ENCODE measurements at places on chromosomes 12 and 14.

DNA sequence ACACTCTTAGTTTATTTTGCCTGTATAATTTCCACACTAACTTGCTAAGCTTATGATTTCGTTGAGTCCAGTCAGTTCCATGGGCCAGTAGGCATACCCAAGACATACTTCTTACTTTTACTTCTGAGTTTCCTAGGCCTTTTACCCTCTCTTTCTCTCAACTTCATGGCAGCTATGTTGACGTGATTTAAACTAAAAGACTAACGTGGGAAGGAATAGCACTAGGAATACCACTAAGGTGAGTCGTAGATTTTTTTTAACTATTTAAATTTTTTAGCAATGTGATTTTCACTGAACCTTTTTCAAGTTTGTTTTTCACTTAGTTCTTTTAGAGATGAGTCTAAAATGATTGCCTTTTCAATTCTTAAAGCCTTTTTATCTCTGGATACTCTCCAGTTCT is 793.5 kb upstream of the NOVA1 start:
- no peaks in the 10 kb centered on the region for H3K27me3 ChIP-seq
- H3K36me3 ChIP-seq: no peaks in the 10 kb centered on the region
- DNase-seq: no peak
- H3K4me3 ChIP-seq: no peak overlapping the region
- no peak overlapping the region for H3K27ac ChIP-seq

DNA sequence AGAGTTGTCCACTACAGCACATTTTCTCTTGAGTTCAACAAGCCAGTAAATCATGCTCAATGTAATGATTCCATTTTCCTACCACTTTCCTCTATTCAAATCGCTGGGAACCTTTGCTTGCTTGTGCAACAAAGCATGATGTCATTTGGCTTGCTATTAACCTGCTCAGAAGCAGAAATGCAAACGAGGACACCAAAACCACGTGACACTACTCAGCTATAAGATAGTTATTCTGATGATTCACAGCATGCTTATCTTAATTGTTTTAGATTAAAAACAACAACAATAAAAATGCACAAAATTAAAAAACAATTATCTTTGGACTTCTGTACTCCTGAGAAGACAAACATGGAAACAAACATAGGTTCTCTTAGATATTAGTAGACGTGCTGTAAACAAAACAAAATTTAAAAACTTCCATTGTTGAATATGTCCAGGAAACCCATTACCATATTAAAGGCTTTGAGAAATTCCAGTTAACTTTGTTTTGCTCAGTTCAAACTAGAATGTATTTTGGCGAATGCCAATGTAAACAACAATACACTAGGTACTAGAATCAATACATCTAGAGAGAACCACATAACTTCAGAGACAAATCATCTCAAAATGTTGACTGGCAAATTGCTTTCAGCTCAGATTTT is 77.5 kb upstream of the KRAS start:
- H3K36me3 ChIP-seq: no peaks in the 10 kb centered on the region
- H3K27me3 ChIP-seq: no peaks in the 10 kb centered on the region
- peaks cover 21% of the 10 kb centered on the region for H3K4me1 ChIP-seq
- no peak overlapping the region for H3K27ac ChIP-seq
- DNase-seq: no peak

DNA sequence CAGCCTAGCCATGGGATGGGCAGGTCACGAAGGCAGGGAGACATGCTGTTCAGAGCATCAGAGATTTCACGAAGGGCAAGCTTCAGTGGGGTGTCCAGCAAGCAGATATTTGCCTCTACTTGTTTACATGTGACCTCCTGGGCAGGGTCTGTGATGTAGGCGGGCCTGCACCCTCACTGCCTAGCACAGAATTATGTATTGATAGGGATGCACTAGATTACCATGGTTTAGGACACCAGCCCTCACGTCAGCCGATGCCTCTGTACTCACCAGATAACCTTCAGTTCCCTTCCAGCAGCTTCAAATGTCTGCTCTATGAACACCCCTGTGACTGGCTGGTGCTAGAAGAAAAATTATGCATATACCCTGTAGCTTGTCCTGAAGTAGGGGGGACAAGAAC is 5.1 kb upstream of the EIF5 start:
- H3K4me1 ChIP-seq: peaks cover 11% of the 10 kb centered on the region
- no peak for DNase-seq
- H3K27me3 ChIP-seq: no peaks in the 10 kb centered on the region
- no peak overlapping the region for H3K27ac ChIP-seq

GRCh38 chr12:50545786-50546185 is 41.0 kb downstream of the DIP2B start:
- no peaks in the 10 kb centered on the region for H3K36me3 ChIP-seq
- H3K4me1 ChIP-seq: peaks cover 10% of the 10 kb centered on the region
- no peaks in the 10 kb centered on the region for H3K27me3 ChIP-seq
- no peak overlapping the region for H3K4me3 ChIP-seq
- DNase-seq: no peak
- H3K27ac ChIP-seq: no peak overlapping the region

- H3K27me3 ChIP-seq: no peaks in the 10 kb centered on the region
- no peaks in the 10 kb centered on the region for H3K36me3 ChIP-seq
- H3K27ac ChIP-seq: no peak overlapping the region
- H3K4me1 ChIP-seq: no peaks in the 10 kb centered on the region
- H3K4me3 ChIP-seq: no peak overlapping the region
Observed at GRCh38 chr14:103343164-103343879, 9.3 kb downstream of the EIF5 start.

DNA sequence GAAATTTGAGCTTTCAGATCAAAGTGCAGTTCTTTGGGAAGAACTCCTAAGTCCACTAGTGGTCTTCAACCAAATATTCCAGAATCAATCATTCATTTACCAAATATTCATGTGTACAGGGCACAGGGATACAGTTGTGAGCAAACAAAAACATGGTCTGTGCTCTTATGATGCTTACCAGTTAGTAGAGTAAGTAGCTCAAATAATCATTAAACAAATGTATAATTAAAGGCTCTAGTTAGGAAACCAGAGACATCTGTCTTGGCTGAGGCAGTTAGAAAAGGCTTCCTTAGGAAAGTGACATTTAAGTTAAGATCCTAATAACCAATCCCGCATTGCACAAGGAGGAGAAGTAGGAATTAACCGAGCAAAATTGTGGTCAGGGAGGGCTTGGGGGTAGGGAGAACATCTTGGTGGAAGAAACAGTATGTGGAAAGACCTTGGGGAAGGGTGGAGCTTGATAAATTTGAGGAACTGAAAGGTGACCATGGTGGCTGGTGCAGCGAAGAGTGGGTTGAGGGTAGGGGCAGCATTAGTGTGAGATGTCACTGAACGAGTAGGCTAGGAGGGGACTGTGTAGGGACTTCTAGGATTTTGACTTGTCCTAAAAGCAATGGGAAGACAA is 40.0 kb downstream of the PEBP1 start:
- H3K36me3 ChIP-seq: no peaks in the 10 kb centered on the region
- DNase-seq: no peak
- H3K27me3 ChIP-seq: no peaks in the 10 kb centered on the region
- no peak overlapping the region for H3K27ac ChIP-seq
- no peak overlapping the region for H3K4me3 ChIP-seq

GRCh38 chr14:50225974-50226297 is 5.4 kb downstream of the SOS2 start:
- peak overlapping the region; percentile 2 for H3K27ac ChIP-seq
- H3K4me3 ChIP-seq: no peak overlapping the region
- peak; percentile 31 for DNase-seq
- H3K27me3 ChIP-seq: no peaks in the 10 kb centered on the region
- peaks cover 28% of the 10 kb centered on the region for H3K4me1 ChIP-seq
